ENCODE measurements at places on chromosomes 2 and 18.

GRCh38 chr2:156309167-156309566 lies 23.4 kb downstream of the NR4A2 start:
- no peak for DNase-seq

GRCh38 chr2:26576565-26577441 lies 64.4 kb downstream of the CIB4 start:
- DNase-seq: no peak

DNA sequence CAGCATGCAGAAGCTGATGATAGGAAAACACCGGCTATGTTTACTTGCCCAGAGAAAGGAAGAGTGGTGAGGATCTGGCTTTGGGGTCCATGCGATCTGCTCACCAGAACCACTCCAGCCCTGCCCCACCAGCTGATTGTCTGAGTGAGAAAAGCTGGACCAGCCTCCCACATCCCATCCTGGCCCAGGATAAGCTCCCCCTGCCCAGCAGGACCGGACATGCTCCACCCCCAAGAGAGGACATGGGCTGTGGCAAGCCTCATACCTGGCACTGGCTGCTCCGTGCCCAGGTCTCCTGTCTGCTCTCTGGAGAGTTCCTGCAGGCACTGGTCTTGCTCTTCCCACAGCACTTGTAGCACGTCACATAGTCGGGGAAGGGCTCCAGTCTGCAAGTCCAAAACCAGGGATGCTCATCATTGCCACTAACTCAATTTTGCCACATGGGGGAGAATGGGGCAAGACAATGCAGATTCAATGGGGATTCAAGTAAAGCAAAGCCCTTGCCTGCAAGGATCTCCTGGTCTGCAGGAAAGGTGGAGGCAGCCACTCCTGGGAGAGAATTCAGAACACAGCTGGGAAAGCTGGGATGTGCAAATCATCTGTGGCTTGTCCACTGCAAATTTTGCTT lies 30.0 kb downstream of the SCTR start:
- DNase-seq: no peak

GRCh38 chr2:229339618-229340017 lies 68.5 kb upstream of the PID1 start:
- DNase-seq: peak; percentile 70

DNA sequence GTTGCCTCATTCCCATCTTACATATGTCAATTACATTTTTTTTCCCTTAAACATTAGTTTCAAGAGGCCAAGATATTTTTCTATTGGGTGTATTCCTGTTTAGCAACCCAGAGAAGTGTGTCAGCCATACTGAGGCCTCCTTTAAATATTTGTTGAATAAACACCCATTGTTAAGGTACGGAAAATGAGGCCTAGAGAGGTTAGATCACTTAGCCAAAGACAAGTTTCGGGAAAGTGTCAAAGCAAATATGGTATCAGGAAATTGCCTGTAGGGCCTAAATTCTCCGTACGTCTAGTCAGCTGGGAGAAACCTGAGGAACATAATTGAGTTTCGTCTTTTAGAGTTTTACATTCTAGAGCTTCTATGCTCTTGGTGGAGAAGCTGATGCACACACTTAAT lies 1138.3 kb downstream of the DPP10 start:
- DNase-seq: no peak

DNA sequence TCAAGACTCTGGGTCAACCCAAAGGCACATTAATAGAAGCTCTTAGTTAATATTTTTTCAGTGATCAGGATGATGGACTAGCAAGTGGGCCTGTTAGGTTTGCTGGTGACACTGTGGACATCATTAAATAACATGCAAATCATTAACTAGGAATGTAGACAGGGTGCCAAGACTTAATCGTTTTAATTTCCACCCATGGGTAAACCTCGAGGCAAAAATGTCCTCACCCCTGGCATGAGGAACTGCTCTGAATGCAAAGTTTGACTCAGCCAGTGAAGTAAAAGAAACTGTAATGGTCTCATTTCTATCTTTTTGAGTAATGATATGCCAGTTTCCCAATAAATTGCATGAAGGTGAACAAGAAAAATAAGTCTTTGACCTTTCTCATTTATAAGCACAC lies 152.6 kb upstream of the MEX3C start:
- DNase-seq: no peak

GRCh38 chr2:140994856-140995255 lies 1136.0 kb downstream of the LRP1B start:
- no peak for DNase-seq

GRCh38 chr2:76275788-76276187 lies 565.1 kb upstream of the GCFC2 start:
- DNase-seq: no peak

- DNase-seq: no peak
These were observed 159.2 kb downstream of the BCL2 start for GRCh38 chr18:63160172-63160995.

DNA sequence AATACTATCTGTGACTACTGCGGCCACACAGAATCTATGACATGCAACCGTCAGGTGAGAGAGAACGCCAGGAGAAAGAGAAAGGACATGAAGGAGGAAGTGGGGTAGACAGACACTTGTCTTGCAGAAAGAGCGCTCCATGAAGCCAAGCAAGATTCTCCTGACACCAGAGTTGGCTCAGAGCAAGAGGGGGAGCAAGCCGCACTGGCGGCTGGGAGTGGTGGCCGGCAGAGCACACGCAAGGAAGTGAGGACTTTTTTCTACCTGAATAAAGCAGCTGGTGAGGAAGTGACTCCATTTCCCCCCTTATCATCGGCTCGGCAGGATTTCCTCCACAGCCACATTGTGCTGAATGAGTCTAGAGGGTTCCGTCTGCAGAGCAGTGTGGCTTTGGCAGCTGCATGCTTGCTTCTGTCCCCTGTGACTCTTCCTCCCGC lies 181.6 kb downstream of the BCL2 start:
- DNase-seq: no peak

DNA sequence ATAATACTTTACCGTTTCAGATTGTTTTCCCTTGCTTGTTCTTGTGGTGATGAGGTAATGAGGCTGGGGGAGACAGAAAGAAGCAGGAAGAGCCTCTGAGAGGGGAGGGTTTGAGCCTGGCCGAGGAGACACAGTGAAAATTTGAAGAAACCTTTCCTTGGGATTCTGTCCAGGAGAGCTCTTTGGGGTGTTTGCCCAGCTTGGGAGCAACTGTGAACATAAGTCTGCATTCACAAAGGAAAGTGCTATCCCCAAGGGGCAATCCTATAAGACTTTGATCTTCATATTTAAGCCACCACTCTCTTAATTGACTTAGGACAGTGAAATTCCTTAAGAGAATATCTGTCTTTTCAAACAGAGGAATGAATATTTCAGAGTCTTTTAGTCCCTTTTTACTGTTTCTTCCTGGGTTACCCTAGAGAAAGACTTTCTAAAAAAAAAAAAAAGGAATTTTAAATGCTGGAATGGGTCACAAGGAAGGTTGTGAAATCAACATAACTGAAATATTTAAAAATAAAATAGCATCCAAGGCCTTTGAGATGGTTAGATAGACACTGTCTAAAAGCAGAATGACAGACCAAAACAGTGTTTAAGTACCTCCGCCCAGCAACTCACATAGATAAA lies 52.5 kb upstream of the STAM2 start:
- peak; percentile 29 for DNase-seq

- peak; percentile 75 for DNase-seq
These were observed 131.9 kb downstream of the GLI2 start for GRCh38 chr2:120867290-120868241.

- DNase-seq: no peak
These were observed 65.8 kb downstream of the ALPK2 start for GRCh38 chr18:58562999-58563667.

DNA sequence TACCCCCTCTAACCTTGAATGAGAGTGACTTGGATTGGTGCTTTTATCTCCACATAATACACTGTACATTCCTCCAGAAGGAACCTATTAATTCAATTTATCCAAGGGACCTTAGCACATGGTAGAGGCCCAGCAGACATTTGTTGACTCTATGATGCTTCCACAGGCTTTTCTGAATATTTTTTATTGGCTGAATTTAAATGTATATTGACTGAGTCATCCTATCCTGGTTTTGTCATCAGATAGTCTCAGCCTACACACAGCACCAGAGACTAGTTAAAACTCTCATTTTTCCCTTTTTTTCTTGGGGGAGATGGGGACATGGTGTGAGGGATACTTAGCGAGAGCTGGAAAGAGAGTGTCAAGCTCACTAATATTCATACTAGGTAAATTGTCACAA lies 101.6 kb downstream of the LRRC30 start:
- DNase-seq: no peak

GRCh38 chr2:55761526-55761925 lies 67.9 kb upstream of the PNPT1 start:
- peak; percentile 97 for DNase-seq

DNA sequence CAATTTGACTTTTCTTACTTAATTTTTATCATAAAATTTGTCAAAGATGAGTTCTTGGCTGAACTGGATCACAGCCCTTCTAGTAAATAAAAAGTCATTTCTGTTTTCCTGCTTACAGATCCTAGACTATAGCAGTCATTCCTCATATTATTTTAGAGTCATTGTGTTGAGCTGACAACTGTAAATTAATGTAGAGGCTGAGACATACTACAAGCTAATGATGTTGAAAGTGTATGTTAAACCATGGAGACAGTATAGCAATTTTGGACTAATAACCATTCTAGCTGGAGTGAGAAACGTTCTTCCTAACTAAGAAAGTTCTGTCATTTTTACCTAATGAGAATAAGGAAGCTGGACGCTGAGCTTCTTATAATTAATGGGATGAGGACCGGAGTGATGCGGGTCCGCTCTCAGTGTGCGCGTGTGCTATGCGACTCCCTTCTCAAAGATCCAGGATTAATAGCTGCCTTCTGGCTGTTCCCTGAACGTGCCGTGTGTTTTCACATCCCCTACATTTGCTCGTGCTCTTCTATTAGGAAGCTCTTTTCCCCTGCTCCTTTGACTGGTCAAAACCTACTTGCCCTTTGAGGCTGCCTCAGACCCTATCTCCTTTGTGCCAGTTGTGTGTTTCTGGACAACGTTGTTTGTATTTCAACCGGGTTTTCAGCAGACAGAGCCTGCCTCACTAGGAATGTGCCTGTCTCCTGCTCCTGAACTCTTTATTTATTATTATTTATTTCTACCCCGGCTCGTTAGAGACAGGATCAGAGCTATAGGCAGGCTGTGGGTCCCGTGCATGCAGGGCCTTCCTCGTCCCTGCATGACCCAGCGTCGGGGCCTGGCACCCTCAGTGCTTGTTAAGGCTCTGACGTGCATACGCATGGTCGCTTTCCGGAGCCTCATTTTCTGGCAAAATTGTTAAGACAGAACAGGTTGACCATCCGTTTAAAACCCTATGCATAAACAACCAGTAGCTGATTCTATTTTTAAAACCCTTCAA lies 182.6 kb downstream of the DCDC2C start:
- no peak for DNase-seq

- no peak for DNase-seq
These were observed 4.3 kb downstream of the UGT1A9 start for GRCh38 chr2:233676046-233676445.

- DNase-seq: peak; percentile 89
These were observed 46.9 kb upstream of the CNOT11 start for GRCh38 chr2:101205521-101206479.

- DNase-seq: no peak
These were observed 6.2 kb downstream of the TMEM87B start for GRCh38 chr2:112061299-112061698.

DNA sequence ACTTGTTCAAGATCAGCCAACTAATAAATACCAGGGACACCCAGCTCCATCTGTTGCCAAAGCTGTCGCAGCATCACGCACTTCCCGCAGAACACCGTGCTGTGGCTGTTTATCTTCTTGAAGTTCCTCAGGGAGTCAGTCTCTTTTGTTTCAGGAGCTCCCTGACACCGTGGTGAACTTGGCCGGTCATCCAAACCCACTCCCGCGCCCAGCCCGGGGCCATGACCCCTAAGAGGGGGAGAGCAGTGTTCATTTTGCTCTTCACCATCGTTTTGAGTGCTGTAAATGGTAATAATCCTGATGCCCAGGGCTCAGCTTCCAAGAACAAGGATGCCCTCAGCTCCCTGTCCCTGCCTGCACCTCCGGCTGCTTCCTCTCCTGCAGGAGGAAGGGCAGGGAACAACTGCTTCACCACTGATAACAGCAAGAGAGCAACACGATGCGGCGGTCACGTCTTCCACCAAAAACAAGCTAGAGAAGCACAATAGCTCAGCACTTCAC lies 131.4 kb downstream of the SEPTIN10 start:
- no peak for DNase-seq

- peak; percentile 43 for DNase-seq
These were observed 138.1 kb downstream of the PTGR3 start for GRCh38 chr18:75070625-75071483.

GRCh38 chr2:25821225-25822056 lies 56.8 kb downstream of the ASXL2 start:
- DNase-seq: no peak

GRCh38 chr2:28956415-28956826 lies 24.7 kb upstream of the TOGARAM2 start:
- no peak for DNase-seq
